Esophagus muscularis mucosa (tissue), 4 donors: ENCODE measurements at places on chromosomes 16 and 17. TPM values are rescaled to one million over a fixed set of nuclear protein-coding genes. Genes with fewer than 3 reads are reported as not detected.

DNA sequence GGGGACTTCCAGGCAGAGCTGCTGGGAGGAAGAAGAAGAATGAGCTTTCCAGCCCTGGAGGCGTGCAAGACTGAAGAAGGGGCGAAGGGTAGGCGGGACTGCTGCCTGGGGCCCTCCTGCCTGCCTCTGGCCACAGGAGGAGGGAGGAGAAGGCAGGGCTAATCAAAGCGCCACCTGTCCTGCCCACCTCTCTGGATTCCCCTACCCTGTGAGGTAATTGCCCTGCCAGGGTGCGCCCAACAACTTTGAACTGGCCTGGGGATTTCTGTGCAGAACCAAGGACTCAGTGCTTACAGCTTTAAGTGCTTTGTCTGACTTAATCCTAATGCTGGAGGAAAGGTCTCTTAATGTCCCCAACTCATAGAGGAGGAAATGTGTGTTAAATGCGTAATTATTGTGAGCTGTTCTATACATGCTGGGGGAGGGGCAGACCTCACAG is at the start of gene NOXO1:
NOXO1 (minus strand) TSS at position 72 of the 439 bp plus-strand sequence. CDS start 290 bp downstream, outside the sequence.
- no peak for DNase-seq

- no peak for DNase-seq
Measured at GRCh38 chr17:66459811-66460270, 157.4 kb downstream of the PRKCA start.

DNA sequence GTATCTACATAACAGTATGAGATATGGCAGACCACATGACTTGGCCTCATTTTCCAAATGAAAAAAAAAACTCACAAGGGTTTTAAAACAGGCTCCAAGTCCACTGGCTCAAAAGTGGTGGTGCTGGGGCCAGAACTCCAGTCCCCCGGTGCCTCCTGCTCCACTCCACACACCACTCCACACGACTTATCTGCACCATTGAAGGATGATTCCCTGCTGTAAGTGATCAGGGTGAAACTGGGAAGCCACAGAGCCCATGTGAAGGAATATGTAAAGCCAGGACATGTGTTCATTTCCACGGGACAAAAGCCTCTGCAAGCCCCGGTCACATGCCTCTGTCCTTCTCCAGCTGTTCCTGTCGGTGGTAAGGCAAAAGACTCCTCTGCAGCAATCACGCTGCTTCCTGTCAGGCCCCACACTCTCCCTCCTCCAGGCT is 97.2 kb downstream of the ZNF18 start:
- no peak for DNase-seq

DNA sequence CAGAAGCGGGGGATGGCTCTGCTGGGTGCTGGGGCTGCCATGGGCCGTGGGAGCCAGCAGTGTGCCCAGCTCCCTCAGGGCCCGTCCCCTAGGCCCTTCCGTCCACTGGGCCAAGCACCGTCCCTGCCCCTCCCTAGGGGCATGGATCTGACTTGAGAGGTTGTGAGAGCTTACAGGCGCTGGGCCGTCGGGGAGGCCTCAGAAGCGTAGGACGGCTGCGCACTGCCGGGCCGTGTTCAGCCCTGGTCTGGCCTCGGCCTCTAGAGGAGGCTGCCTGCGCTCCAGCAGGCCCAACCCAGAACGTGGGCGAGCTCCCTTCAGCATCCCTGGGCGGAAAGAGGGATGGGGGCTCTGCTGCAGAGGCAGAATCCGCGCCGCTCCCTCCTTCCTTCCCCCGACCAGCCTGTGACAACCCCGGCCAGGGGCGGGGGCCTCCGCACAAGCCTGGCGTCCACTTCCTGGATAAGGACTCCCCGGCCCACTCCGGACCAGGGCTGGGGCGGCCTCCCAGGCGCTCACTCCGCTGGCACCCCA is 685 bp upstream of the MPG start:
- no peak for DNase-seq

GRCh38 chr16:56270828-56271227 is 79.5 kb downstream of the GNAO1 start:
- no peak for DNase-seq

- no peak for DNase-seq
Measured at GRCh38 chr17:10899281-10899680, 61.4 kb upstream of the PIRT start.

- DNase-seq, result no peak
Measured at GRCh38 chr16:87644186-87644585, 41.9 kb downstream of the JPH3 start.

GRCh38 chr16:20910781-20911321 is 10.3 kb downstream of the LYRM1 start:
- no peak for DNase-seq

DNA sequence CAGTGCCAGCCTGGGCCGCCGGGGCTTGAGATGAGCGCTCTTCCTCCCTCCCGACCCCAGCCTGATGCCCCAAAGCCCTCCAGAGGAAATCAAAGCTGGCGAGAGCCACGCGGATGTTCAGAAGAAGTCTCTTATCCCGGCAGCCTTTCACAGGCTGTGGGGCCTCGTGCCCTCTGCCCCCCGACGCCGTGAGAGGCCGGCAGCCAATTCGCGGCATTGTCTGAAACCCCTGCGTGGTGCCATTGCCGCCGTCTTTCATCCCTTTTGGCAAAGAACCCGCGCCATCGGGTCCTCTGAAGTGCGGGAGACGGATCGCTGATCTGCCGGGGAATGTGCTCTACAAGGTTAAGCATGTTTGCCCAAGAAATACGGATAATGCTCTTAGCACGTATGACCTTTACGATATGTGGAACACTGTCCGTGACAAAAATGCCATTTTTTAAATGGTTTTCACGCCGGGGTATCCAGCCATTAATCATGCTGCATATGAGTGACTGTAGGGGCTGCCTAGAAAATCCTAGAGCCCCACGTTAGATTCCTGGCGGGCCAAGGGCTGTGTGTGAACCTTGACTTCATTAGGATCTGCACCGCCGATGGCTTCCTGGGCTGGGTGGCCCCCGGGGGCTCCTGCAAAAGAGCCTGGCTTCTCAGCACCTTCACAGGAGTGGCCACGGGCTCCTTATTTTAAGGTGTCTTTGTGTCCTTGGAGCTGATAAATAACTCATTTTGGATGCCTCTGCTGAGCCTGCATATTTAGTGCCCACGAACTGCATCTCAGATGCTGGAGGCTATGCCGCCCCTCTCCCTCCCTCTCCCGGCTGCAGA is 165.1 kb upstream of the TNRC6C start:
- DNase-seq, result no peak

GRCh38 chr16:57166951-57167350 is 18.9 kb downstream of the PSME3IP1 start:
- no peak for DNase-seq

GRCh38 chr17:38428643-38429371 is 543 bp downstream of the ARHGAP23 start:
- DNase-seq, result no peak

ENDOV gene
- total RNA-seq, result 11.4 TPM

- no peak for DNase-seq
Measured at GRCh38 chr16:11835309-11835708, 16.0 kb downstream of the RSL1D1 start.

- no peak for DNase-seq
Measured at GRCh38 chr16:11499295-11500089, 87.2 kb downstream of the LITAF start.

DNA sequence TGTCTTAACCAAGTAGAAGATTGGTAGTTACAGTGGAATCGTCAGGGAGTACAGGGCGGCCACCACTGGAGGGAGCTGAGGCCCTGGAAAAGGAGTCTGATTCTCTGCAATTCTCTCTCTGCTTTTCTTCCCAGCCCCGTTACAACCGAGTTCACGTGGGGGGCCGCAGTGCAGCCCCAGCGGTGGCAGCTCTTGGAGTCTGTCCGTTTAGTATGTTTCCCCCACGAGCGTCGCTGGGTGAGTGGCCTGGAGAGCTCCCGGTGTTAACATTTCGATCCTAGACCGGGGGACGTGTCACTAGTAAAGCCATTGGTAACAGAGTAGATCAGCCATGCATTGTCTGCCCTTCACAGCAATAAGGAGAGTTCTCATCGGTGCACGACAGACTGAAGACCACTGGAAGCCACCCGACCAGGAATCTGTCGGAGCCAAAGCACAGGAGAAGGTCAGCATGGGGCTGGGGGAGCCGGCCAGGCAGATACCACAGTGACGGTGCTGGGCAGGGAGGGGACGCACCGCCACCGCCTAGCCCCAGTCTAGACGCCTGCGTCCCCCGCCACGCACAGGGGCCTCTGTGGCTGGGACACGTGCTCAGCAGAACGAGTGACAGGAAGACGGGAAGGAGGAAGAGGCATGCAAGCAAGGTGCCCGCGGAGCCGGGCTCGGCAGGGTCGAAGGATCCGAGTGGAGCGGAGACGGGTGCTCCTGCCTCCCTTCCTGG is 15.7 kb downstream of the SLC16A3 start:
- no peak for DNase-seq

DNASE1L2 gene
- 0.86 TPM for total RNA-seq

GRCh38 chr16:82744958-82745357 is 118.2 kb downstream of the CDH13 start:
- no peak for DNase-seq
